ENCODE measurements at places on chromosomes 16 and 17.

DNA sequence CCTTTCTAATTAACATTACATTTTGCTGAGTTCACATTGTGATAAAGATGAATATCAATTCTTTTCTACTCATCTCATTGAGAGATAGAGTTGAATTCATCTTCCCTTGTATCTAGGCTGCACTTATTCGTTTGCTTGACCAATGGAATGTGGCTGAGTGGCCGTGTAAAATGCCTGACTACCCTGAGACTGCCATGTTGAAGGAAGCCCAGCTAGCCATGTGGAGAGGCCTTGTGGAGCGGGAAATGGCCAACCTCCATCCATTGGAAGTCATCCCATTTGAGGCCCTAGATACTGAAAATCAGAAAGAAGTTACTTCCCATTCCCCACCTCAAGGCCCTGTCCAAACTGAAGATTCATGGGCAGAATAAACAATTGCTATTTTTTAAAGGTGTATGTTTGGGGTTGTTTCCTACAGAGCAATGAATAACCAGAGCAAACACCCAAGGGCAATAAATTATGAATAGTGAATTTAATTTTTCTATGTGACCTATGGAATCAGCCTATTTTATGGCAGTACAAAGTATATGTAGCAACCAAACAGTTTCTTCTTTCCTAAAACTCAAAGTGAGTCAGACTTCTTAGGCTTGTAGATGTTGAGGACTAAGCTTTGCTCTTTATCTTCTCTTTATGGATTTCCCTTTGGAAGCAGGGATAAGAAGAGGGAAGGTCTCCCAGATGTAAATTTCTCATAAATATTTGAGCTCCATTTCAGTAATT, 545.1 kb downstream of the MAF start:
- DNase-seq: no peak

DNA sequence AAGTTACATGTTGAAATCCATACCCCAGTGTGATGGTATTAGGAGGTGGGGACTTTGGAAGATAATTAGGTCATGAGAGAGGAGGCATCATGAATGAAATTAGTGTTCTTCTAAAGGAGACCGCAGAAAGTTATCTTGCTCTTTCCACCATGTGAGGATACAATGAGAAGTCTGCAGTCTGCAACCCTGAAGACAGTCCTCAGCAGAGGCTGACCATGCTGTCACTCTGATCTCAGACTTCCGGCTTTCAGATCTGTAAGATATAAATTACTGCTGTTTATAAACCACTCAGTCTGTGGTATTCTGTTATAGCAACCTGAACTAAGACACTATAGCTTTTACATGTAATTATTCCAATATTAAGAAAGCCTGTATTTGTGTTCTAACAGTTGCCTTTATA, 116.7 kb upstream of the CES5A start:
- DNase-seq: no peak

DNA sequence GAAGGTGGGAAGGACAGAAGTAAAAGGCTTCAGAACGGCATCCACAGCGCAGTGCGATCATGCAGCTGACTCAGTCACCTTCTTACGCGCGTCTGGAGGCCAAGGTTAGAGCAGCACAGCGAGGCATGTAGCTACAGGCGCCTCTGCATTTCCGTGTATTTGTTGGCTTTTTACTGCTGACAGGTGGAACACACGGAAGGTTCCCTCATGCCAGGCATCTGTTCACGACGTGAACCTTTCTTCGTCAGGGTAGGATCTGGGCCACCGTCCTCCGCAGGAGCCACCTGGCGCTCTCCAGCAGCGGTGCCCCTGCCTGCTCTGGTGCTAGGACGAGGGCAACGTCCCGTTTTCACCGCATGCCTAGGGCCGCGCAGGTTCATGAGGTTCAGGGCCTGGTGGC, 15.3 kb downstream of the TMEM204 start:
- DNase-seq: no peak

DNA sequence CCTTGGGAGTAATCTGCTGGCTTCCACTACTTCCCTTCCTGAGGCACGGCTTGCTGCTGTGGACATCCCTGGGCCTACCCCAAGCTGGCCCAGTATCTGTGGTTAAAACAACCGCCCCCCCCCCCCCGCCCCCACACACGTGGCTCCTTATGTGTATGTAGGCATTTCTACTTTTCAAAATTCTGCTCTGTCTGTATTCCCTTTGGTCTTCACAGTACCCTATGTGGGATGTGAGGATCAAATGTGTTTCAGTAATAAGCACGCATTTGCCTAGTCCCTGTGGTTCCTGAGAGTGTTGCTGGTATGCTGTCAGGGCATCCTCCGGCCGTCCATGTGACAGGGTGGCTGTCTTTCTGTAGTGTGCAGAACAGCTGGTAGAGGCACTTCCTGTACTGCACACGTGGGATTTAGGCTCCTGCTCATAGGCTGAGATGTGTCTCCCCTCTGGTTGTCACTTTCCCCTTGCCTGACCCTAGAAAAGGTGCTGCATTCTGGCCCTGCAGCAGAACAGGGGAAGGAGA, 2.2 kb downstream of the NT5M start:
- DNase-seq: no peak

- DNase-seq: no peak
Observed at GRCh38 chr17:40921026-40921425, 16.4 kb downstream of the KRT23 start.

- DNase-seq: peak; percentile 8
Observed at GRCh38 chr16:57299009-57299718, 14.7 kb upstream of the PLLP start.

Measured in activated T-helper 1 cell treated with anti-CD3 and anti-CD28 coated beads, Interleukin-2, amount 50 U/mL, for 16 hours (primary cell).